ENCODE measurements at places on chromosomes 12 and 14. TPM values are rescaled to one million over a fixed set of nuclear protein-coding genes. Genes with fewer than 3 reads are reported as not detected.
A peak's percentile ranks its signal among the peaks of the same experiment; 100 is the strongest.

Gene NANOG
- polyA plus RNA-seq = 0.10 TPM

Gene DUSP6
- polyA plus RNA-seq = 135 TPM

Gene OLR1
- 2.6 TPM for polyA plus RNA-seq

Gene GALNT16
- polyA plus RNA-seq = 20.4 TPM

Gene LRRC10
- polyA plus RNA-seq = not detected

Gene NOXRED1
- 0.84 TPM for polyA plus RNA-seq

DNA sequence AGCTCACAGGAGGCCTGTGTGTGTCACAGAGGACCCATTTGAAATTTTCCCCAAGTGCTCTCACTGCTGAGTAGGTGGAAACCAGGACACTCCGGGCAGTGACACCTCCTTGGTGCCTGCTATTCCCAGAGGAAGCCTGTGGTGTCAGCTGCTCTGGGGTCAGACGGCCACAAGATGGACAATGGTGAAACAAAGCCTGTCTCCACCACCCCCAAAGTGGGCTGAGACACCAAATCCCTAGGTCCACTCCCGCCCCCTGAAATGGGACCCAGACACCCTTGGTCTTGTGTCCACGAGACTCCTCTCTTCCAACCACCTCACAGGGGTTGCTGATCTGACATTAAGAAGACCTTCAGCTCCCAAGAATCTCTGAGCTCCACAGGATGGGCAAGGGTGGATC lies 7.0 kb downstream of the KCNH3 start:
- DNase-seq = no peak

- DNase-seq = no peak
These were observed 162.5 kb upstream of the NOS1 start for GRCh38 chr12:117523971-117524370.

DNA sequence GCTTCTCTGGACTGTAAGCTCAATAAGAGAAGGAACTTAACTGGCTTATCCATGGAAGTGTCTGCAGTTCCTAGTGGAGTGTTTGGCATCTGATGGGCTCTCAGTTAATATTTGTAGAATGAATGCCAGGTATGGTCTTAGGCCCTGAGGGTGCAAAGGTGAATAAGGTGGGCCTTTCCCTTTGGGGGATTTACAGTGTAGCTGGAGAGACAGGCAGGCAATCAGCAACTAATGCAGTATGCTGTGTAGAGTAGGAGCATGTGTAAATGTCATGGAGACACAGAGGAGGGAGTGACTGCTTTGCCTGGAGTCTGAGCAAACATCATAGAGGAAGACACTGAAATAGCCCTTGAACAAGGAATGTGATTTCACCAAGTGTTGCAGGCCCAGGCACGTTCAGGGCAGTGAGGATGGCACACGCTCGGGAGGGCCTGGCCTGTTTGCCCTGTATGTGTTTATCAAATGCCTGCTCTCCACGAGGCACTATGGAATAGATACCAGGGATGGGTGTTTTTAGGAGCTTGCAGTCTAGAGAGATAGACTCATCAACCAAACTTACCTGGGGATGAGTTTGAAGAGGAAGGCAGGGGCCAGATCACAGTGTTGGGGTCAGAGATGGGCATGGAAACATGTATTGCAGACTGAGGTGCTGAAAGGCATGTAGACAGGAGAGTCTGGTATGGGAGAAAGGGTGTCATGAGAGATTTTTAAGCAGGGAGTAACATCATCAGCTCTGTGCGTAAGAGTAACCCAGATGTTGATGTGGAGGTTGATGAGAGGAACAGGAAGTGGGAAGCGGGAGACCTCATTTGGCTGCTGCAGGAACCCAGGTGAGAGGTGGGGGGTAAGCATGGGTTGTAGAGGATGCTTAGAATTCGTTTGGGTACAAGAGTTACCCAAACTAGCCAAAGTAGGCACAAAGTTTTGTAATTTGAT lies 54.1 kb downstream of the PLXNC1 start:
- DNase-seq = no peak

DNA sequence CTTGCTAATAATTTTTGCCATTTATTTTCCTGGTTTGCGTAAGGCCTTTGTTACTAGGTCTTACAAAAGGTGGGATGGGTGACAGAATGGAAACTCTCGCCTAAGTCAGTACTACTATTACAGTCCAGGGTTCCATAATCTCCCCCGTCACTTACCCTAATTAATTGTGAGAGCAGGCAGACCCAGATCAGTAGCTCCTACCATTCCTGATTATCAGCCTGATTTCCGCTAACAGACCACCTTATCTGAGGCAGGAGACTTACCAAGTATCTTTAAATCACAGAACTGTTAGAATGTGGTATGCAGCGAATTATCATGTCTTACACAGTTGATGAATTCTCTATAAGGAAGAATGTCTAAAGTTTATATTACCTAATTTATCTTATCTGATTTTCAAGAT lies 234.7 kb downstream of the FOXN3 start:
- DNase-seq = no peak

- DNase-seq = no peak
These were observed 40.1 kb downstream of the ANO2 start for GRCh38 chr12:5904969-5905368.

- no peak for DNase-seq
These were observed 61.3 kb upstream of the RESF1 start for GRCh38 chr12:31897781-31898503.

DNA sequence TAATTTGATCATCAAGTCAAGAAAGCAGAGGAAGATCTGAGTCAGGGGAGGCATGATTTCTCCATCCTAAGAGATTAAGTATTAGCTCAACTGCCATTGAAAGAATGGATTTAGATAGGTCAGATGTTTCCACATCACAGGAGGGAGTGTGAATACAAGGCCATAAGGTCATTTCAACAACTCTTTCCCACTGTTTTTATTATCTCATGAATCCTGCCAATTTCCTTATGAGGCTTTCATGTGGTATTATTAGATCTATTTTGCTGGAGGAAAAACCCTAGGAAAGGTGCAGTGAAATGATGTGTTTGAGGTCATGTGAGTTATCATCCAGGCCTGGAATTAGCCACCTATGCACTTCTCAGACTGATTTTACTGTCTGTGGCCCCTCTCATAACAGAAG lies 269.0 kb downstream of the NOVA1 start:
- peak; percentile 85 for DNase-seq

- peak; percentile 7 for DNase-seq
These were observed at the start of gene SCN8A for GRCh38 chr12:51591016-51591901. TSS of gene SCN8A (plus strand) at chr12:51591233. CDS start at chr12:51662818, 71,585 bp downstream.

- DNase-seq = no peak
These were observed 179.2 kb downstream of the EMP1 start for GRCh38 chr12:13375583-13376345.

DNA sequence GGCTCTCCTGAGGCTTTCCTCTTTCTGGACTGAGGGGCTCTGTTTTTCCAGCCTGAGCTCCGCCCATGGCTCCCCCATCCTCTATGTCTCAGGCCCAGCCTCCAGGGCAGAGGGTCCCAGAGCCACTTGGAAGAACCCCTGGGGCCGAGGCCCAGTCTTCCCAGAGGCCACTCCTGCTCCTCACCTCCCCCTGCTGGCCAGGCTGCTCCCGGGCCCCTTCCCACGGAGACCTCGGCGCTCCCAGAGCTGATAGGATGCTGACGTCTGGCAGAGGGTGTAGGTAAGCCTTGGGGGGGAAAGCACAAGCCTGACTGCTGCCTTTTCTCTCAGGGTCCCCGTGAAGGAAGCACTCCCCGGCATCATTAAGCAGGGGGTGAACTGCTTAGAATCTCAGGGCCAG lies 51.4 kb downstream of the ERH start:
- DNase-seq = no peak

DNA sequence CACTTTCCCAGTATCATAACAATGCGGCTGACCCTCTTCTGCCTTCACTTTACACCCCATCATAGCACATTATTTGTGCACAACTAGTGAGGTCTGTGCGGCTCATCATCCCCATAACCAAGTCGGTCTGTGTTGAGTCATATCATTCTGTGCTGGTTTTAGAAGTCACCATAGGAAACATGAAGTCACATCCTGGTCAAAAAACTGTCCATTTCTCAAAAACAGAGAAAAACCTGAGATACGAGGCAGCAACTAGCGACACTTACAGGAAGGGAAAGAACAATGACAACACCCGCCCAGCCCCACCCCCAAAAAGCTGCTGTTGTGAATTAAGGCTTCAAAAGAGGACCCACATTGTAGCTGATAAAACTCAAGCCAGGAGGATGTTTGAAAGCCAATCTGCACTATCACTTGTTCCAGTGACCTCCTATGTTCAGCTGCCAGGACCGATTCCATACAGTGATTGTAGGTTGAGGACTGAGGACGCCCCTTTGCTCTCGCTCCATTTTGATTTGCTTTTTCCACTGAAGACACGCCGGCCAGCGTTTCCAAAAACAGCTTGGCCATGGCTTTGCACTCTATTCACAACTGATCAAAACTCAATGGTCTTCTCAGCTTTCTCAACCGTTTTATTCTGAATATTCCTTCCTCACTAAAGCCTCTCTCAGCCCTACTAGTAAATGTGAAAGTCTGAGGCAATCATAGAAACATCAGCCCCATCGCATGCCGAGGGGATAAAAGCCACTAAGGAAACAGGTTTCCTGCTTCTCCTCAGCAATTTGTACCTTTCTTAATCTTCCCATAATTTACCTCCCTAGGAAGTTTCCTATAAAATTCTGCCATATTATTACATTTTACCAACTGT lies 87.5 kb downstream of the DUSP16 start:
- DNase-seq = no peak

DNA sequence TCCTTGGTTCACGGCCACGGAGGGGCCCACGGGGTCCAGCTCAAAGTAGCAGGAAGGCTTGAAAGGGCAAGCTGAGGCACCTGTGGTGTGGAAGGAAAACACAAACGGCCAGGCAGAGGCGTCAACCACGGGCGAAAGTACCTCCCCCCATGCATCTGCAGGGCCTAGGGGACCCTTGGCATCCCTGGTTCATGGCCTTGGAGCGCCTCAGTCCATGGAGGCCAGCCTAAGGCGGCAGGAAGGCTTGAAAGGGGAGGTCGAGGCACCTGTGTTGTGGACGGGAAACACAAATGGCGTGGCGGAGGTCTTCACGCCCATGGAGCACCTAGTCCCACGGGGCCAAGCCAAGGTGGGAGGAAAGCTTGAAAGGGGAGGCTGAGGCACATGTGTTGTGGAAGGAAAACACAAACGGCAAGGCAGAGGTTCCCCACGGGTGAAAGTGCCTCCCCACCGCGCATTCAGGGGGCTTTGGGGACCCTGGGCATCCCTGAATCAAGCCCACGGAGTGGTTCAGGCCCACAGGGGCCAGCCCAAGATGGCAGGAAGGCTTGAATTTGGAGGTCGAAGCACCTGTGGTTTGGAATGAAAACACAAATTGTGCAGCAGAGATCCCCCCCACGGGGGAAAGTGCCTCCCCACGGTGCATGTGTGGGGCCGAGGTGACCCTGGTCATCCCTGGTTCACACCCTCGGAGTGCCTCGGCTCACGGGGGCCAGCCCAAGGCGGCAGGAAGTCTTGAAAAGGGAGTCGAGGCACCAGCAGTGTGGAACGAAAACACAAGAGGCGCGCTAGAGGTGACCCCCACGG lies 380.8 kb downstream of the ALG10 start:
- DNase-seq = no peak

GRCh38 chr12:94266796-94267536 lies 118.6 kb downstream of the PLXNC1 start:
- DNase-seq = no peak

- peak; percentile 4 for DNase-seq
These were observed 17.7 kb downstream of the NEUROD4 start for GRCh38 chr12:55037351-55037987.

All from large intestine (tissue), 12 donors.